Transverse colon (tissue), 4 donors: ENCODE measurements at places on chromosomes 13 and 19. TPM values are rescaled to one million over a fixed set of nuclear protein-coding genes. Genes with fewer than 3 reads are reported as not detected.

DNA sequence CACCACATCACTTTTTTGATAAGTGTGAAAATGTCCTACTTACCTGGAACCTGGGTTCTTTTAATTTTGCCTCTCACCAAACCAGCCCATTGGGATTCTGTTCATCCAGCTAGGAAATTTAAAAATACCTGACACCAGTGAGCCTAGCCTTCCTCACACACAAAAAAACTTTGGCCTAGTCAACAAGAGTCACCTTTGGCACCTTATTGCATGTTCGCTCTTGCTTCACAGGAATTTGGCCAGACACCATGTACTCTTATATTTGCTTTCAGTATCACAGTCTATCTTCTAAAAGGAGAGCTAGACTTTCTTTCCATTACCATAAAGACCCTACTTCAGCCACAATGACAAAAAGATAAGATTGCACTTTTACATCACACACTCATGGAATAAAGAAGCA lies 65.8 kb downstream of the ZNF257 start:
- no peaks in the 10 kb centered on the region for H3K36me3 ChIP-seq
- H3K27ac ChIP-seq: no peak overlapping the region
- H3K4me3 ChIP-seq: no peak overlapping the region

DNA sequence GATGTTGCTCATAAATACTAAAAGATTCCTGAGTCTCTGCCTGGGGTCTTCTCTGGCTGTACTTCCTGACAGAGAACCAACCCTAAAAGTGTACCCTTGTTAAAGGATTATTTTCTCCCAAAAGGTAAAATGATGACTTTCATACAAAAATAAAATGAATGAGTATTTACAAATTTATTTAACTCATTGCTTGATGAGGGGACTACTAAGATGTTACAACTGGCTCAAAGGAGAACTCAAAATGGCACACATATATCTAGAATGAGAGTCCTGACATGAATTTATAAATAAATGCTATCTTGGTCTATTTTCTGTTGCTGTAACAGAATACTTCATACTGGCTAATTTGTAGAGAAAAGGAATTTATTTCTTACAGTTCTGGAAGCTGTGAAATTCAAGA lies 30.5 kb downstream of the STOML3 start:
- H3K27me3 ChIP-seq: no peaks in the 10 kb centered on the region
- no peak overlapping the region for H3K27ac ChIP-seq
- no peak overlapping the region for H3K4me3 ChIP-seq
- no peak for DNase-seq

DNA sequence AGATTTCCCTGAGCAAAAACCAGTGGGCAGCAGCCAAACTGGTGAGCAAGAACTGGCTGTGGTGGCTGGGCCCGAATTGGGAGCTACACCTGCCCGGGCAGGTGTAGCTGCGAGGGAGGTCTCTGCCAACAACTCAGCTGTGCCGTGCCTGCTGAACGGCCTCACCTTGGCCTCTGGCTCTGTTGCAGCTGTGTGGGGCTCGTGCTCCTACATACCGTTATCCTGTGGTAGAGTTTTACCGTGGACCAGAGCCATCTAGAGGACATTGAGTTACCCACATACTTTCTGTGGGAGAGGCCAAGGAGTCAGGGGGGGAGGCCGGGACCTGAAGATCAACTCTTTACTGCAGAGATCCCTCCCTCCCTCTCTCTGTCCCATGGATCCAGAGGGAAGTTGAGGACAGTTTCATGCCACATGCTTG lies 113.2 kb downstream of the TM9SF2 start:
- peak; percentile 25 for DNase-seq
- H3K4me3 ChIP-seq: no peak overlapping the region
- no peaks in the 10 kb centered on the region for H3K36me3 ChIP-seq
- no peaks in the 10 kb centered on the region for H3K4me1 ChIP-seq
- H3K27ac ChIP-seq: no peak overlapping the region

GRCh38 chr19:4139614-4140236 lies 13.7 kb upstream of the CREB3L3 start:
- peak overlapping the region; percentile 69 for H3K27ac ChIP-seq
- no peaks in the 10 kb centered on the region for H3K36me3 ChIP-seq
- no peaks in the 10 kb centered on the region for H3K4me1 ChIP-seq
- no peak overlapping the region for H3K4me3 ChIP-seq
- H3K27me3 ChIP-seq: no peaks in the 10 kb centered on the region

GRCh38 chr13:58480061-58480460 lies 848.5 kb downstream of the PCDH17 start:
- H3K27ac ChIP-seq: no peak overlapping the region
- no peaks in the 10 kb centered on the region for H3K36me3 ChIP-seq
- no peaks in the 10 kb centered on the region for H3K27me3 ChIP-seq

DNA sequence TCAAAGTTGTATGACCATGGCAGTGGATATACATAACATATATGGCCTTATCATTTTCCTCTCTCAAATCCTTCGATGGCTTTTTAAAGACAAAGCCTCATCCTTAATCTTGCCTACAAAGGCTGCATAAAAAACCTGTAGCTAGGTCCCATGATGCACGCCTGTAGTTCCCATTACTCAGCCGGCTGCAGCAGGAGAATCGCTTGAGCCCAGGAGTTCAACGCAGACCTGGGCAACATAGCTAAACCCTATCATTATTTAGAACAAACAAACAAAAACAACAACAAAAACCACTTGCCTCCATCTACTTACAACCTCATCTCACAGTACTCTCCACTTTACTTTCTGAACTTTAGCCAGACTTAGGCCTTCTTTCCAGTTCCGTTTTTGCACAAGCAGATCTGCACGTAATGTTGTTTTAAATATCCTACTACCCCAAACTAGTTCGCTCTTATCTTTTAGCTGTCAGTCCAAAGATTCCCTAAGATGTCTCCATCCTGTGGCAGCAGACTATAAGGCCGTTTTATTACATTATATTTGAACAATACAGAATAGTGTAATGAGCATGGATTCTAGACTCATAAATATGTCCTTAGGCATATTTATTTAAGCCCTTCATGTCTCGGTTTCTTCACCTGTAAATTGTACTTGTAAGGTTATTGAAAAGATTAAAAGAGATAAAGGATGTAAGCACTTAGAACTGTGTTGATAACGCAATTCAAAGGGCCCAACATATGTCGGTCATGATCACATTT lies 969 bp upstream of the POMP start:
- H3K36me3 ChIP-seq: peaks cover 8% of the 10 kb centered on the region
- peak overlapping the region; percentile 93 for H3K27ac ChIP-seq
- H3K4me3 ChIP-seq: peak overlapping the region; percentile 79
- peaks cover 45% of the 10 kb centered on the region for H3K4me1 ChIP-seq
- no peaks in the 10 kb centered on the region for H3K27me3 ChIP-seq

- DNase-seq: peak; percentile 81
- H3K4me3 ChIP-seq: no peak overlapping the region
- peaks cover 3% of the 10 kb centered on the region for H3K4me1 ChIP-seq
- H3K36me3 ChIP-seq: no peaks in the 10 kb centered on the region
- no peak overlapping the region for H3K27ac ChIP-seq
- H3K27me3 ChIP-seq: no peaks in the 10 kb centered on the region
Observed at GRCh38 chr19:40974633-40975037, 16.4 kb upstream of the CYP2B6 start.

DNA sequence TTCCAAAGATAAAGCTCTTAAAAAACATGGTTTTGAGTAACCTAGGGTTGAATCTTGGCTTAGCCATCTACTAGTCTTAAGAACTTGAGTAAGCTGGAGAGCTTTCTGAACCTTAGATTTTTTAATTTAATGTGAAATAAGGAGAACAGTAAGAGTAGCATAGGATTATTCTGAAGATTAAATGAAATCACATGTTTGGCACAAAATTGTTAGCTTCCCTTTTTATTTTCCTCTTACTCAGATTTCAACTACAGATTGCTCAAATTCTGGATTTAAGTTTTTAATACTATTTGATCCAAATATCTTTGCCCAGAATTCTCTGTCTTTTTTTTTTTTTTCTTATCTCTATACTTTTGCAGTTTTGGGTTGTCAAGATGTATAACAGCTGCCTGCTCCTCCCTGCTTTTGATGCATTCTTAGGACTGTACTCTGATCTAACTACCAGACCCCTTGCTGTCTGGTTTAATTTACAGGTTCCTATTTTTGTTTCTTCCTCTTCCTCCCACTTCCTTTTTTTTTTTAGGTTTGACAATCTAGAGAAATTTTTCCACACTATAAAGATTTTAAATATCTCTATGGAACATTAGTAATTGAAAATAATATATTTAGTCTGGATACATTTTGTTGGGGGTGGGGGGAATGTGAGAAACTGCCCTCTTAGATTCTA lies 12.3 kb downstream of the POMP start:
- no peaks in the 10 kb centered on the region for H3K4me1 ChIP-seq
- no peak overlapping the region for H3K4me3 ChIP-seq
- H3K27ac ChIP-seq: no peak overlapping the region
- no peaks in the 10 kb centered on the region for H3K27me3 ChIP-seq
- H3K36me3 ChIP-seq: peaks cover 79% of the 10 kb centered on the region
- no peak for DNase-seq

GRCh38 chr19:6680141-6680540 lies 10.2 kb upstream of the TNFSF14 start:
- no peak overlapping the region for H3K27ac ChIP-seq
- H3K4me1 ChIP-seq: no peaks in the 10 kb centered on the region
- no peaks in the 10 kb centered on the region for H3K36me3 ChIP-seq
- no peak for DNase-seq
- H3K4me3 ChIP-seq: no peak overlapping the region
- H3K27me3 ChIP-seq: no peaks in the 10 kb centered on the region

- DNase-seq: no peak
- H3K27ac ChIP-seq: no peak overlapping the region
- H3K27me3 ChIP-seq: no peaks in the 10 kb centered on the region
Observed at GRCh38 chr13:95607366-95607765, 37.1 kb downstream of the DZIP1 start.

DNA sequence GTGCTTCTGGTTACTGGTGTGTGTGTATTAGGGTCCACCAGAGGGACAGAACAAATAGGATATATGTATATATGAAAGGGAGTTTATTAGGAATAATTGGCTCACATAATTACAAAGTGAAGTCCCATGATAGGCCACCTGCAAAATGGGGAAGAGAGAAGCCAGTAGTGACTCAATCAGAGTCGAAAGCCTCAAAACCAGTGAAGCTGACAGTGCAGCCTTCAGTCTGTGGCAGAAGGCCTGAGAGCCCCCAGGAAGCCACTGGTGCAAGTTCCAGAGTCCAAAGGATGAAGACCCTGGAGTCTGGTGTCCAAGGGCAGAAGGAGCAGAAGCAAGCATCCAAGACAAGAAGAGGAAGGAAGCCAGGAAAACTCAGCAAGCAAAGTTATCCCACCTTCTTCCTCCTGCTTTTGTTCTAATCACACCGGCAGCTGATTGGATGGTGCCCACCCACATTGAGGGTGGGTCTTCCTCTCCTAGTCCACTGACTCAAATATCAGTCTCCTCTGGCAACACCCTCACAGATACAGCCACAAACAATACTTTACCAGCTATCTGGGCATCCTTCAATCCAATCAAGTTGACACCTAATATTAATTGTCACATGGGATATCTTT lies 21.7 kb upstream of the SCEL start:
- H3K27ac ChIP-seq: no peak overlapping the region
- DNase-seq: no peak
- H3K36me3 ChIP-seq: no peaks in the 10 kb centered on the region
- no peak overlapping the region for H3K4me3 ChIP-seq

DNA sequence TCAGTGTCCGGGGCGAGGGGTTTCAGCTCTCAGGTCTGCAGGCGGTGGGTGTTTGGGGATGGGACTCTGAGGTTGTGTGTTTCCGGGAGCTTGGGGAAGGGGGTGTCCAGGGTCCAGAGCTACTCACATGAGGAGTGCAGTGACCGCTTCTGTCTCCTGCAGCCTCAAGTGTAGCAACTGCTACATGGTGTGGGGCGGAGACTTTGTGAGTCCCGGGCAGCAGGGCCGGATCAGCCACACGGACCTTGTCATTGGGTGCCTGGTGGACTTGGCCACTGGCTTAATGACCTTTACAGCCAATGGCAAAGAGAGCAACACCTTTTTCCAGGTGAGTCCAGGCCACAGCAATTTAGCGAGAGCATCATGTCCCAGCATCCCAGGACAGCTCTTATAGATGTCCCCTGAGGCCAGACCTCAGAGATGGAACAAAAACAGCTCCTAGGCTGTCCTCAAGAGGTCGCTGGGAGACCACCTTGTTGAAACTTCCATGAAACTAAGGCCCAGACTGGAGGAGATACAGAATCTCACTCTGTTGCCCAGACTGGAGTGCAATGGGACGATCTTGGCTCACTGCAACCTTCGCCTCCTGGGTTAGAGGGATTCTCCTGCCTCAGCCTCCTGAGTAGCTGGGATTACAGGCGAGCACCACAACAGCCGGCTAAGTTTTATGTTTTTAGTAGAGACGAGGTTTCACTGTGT lies 44.9 kb downstream of the RYR1 start:
- no peak for DNase-seq
- no peak overlapping the region for H3K27ac ChIP-seq
- no peaks in the 10 kb centered on the region for H3K4me1 ChIP-seq
- no peaks in the 10 kb centered on the region for H3K27me3 ChIP-seq

- H3K27ac ChIP-seq: no peak overlapping the region
- no peaks in the 10 kb centered on the region for H3K27me3 ChIP-seq
- no peak overlapping the region for H3K4me3 ChIP-seq
Observed at GRCh38 chr19:8557642-8558238, 19.5 kb downstream of the MYO1F start.

- no peak overlapping the region for H3K27ac ChIP-seq
- no peaks in the 10 kb centered on the region for H3K4me1 ChIP-seq
Observed at GRCh38 chr19:23460656-23461055, 65.4 kb upstream of the ZNF91 start.

DNA sequence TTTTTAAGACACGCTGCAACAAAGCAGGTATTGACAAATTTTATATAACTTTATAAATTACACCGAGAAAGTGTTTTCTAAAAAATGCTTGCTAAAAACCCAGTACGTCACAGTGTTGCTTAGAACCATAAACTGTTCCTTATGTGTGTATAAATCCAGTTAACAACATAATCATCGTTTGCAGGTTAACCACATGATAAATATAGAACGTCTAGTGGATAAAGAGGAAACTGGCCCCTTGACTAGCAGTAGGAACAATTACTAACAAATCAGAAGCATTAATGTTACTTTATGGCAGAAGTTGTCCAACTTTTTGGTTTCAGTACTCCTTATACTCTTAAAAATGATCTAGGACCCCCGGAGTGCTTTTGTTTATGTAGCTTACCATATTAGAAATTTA lies 1.2 kb downstream of the BRCA2 start:
- peaks cover 3% of the 10 kb centered on the region for H3K4me1 ChIP-seq
- no peaks in the 10 kb centered on the region for H3K36me3 ChIP-seq
- no peaks in the 10 kb centered on the region for H3K27me3 ChIP-seq
- H3K27ac ChIP-seq: peak overlapping the region; percentile 91
- DNase-seq: no peak

- no peaks in the 10 kb centered on the region for H3K36me3 ChIP-seq
- H3K27me3 ChIP-seq: peaks cover 15% of the 10 kb centered on the region
- no peak overlapping the region for H3K27ac ChIP-seq
- no peak overlapping the region for H3K4me3 ChIP-seq
- no peak for DNase-seq
Observed at GRCh38 chr19:48296963-48297734, 27.3 kb downstream of the ZNF114 start.

ZNF14 gene
- total RNA-seq: 0.37 TPM

ZNF491 gene
- 2.4 TPM for total RNA-seq

ZNF296 gene
- total RNA-seq: 0.75 TPM

FCGBP gene
- 1,799 TPM for total RNA-seq

ETV2 gene
- total RNA-seq: 1.1 TPM

ZNF844 gene
- total RNA-seq: 14.3 TPM
